Mucosa of descending colon (tissue), 3 donors: ENCODE measurements at places on chromosomes 2 and 18.

GRCh38 chr2:31109633-31110192 is 28.5 kb downstream of the GALNT14 start:
- DNase-seq = no peak

DNA sequence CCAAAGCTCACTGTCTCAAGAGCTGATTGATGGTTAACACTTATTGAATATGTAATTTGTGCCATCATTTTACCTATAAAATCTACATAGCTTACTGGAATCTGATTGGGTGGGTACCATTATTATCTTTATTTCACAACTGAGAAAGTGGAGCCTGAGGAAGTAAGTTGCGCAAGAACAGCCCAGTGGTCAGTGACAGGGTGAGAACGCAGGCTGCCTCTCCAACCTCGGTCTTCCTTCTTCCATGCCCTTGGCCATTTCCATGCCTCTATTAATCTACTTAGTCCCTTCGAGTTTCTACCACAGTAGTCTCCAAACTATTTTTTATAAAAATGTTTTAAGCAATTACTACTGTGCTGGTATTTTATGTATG is 390.9 kb upstream of the VWC2L start:
- DNase-seq = no peak

DNA sequence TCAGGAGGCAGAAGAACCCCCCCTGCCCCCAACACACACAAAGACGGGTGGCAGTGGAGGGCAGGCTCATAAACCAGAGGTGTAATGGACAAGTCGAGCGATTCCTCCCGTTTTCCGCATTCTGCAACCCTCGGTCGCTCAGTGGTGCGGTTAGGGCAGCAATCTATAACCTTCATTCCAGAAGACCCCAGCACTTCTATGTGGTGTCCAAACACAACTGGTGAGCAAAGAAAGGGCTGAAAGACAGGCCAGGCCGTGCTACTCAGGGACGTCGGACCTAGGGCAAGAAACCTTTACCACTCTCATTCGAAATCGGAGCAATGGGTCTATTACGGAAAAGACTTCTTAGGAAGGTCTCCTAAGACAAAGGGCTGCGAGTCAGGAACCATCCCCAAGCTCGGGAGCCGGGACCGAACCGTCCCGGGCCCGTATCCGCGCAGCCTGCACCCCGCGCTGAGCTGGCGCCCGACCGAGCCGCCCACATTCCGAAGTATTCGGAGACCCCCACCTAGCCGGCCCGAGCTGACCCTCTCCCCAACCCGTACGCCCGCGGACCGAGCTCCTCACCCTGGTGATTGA is 568 bp downstream of the ARL5A start:
- DNase-seq = peak; percentile 41

GRCh38 chr2:136239079-136239685 is 121.2 kb upstream of the CXCR4 start:
- DNase-seq = peak; percentile 20

- no peak for DNase-seq
Measured at GRCh38 chr18:24054130-24054529, 39.6 kb downstream of the TTC39C start.
